ENCODE measurements at places on chromosomes 5 and 9.
A peak's percentile ranks its signal among the peaks of the same experiment; 100 is the strongest.

DNA sequence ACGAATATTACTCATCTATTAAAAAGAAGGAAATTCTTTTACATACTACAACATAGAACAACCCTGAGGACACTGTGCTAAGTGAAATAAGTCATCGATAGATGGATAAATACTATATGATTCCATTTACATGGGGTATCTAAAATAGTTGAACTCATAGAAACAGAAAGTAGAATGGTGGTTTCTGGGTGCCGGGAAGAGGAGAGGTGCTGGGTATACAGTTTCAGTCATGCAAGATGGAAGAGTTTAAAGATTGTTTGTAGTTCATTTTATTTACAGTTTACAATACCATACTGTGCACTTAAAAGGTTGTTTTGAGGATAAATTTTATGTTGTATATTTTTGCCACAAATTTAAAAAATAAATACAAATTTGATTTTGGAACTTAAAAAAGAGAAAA, 267.5 kb upstream of the ITGA1 start:
- no peak for DNase-seq

DNA sequence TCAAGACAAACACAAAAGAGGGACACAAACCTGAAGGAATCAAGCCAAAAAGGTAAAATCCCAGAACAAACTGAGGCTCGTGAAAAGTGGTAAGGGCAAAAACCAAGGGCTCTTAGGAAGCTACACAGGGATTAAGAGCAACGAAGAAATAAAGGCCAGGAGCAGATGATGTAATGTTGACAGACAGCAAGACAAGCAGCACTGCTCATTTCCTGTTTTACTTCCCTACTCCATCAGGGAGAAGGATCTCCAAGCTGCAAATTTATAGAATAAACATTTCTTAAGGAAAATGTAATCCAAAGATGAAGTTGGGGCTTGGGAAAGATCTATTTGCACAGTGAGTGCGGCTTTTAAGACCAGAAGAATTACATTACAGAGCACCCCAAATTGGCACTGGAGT, 182.3 kb upstream of the MAP1B start:
- peak; percentile 60 for DNase-seq

DNA sequence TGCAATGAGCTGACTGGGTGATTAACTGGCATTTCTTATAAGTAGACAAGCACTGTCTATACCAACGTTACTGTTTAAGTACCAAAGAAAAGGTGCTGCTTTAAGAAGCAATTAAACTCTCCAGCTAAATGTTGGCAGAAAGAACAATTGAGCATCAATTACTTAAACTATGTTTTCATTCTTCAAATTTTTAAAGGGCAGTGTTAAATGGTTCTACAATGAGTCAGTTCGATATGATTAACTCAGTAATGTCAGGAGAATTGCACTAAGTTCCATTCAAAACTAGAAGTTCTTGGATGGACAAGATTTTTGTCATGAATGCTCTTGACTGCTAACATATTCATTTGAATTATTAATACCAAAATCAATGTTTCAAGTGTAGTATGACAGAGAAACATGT, 593.7 kb downstream of the DNAH5 start:
- DNase-seq, result no peak

- no peak for DNase-seq
Measured at GRCh38 chr5:150180241-150181026, 9.4 kb upstream of the SLC6A7 start.

DNA sequence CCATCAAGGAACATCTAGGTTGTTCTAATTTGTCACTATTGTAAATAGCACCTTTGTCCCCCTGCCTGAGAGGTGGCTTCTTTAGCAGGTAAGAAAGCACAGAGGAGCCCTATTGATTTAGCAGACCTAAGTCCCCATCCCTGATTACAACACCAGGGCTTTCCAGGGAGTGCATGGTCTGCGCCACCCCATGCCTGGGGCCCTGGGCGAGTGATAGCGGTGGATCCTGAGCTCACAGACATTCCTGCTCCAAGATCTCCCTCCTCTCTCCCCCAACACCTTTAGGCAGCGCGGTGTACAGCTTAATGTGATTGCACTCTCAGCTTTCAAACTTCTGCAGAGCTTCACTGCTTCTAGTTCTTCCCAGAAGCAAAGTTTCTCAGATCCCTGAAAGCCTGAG, 67.4 kb upstream of the WWC1 start:
- DNase-seq, result no peak

- DNase-seq, result peak; percentile 52
Measured at GRCh38 chr9:78215706-78216105, 20.2 kb upstream of the CEP78 start.

DNA sequence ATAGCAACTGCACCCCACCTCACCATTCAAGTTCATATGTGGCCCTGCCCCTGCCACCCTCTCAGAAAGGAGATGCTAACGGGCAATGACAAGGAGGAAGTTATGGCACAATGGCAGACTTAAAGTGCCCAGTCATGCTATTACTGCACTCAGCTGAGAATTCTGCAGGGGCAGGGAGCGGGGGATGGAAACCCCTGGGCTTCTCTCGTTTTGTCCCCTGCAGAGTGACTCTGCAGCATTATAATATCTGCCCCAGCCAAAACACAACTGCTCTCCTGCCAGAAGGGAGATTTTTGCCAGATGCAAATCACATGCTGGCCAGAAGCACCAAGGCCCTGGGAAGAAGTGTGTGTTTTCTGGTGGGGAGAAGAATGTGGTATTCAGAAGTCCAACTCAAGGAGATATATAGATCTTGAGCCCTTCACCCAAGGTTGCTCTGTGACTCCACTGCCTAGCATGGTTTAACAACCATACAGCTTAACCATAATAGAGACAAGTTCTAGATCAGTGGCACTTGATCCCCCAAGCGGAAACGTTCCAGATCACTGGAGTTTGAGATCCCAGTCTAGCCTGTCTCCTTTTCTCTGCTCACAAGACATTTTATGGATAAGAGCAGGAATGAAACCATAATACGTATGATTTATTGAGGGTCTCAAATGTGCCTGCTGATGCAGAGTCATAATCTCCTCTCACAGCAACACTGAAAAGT, 207.0 kb upstream of the MAP3K1 start:
- DNase-seq, result no peak

DNA sequence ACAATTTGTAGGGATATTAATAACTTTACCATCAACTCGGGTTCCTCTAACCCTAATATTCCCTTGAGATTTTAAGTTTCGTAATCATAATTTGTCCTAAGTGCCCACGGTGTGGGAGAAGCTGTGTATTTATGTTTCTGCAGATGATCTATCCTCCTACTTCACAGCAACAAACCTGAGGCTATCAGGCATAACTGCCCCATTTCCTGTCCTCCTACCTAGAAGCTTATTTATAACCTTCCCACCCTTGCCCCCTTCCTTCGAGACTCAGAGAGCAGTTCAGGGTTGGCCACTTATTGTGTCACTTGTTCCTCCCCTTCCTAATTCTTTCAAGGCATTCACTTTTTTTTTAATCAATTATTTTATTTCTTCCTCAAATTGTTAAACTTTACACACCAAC, 29.6 kb upstream of the LCP2 start:
- no peak for DNase-seq

Measured in adipocyte (in vitro differentiated cells).